Psoas muscle (tissue), 8 donors: ENCODE measurements at places on chromosomes 5 and 9. TPM values are rescaled to one million over a fixed set of nuclear protein-coding genes. Genes with fewer than 3 reads are reported as not detected.
A peak's percentile ranks its signal among the peaks of the same experiment; 100 is the strongest.

DNA sequence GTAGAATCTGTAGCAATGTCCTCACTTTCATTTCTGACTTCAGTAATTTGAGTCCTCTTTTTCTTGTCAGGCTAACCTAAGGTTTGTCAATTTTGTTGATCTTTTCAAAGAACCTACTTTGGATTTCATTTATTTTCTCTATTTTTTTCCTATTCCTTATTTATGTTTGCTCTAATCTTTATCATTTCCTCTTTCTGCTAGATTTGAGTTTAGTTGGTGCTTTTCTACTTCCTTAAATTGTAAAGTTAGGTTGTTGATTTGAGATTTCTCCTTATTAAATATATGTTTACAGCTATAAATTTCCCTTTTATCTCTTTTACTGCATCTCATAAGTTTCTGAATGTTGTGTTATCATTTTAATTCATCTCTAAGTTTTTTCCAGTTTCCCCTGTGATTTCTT is 75.1 kb upstream of the FAM120A start:
- no peak for DNase-seq

The PLEKHG4B gene
- not detected for polyA plus RNA-seq

GRCh38 chr5:92912283-92912682 is 668.7 kb downstream of the NR2F1-AS1 start:
- no peak for DNase-seq

The HTR1A gene
- polyA plus RNA-seq: not detected

DNA sequence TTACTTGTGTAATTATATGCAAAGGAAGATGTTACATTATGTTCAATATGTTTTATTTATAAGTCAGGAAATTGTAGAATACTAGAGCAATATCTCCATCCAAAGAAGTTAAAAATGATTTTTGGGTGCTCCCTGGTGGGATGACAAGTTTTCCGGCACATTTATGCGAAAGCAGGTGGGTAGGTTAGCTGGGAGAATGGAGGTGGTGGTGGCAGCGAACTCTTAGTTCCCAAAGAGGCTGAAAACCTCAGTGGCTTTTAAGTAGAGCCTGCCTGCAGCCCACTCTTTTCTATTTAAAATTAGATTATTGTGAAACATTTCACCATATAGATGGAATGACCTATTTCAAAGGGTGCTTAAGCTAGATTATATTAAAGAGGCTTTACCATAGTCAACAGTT is 51.8 kb downstream of the ANKRD33B start:
- no peak for DNase-seq

DNA sequence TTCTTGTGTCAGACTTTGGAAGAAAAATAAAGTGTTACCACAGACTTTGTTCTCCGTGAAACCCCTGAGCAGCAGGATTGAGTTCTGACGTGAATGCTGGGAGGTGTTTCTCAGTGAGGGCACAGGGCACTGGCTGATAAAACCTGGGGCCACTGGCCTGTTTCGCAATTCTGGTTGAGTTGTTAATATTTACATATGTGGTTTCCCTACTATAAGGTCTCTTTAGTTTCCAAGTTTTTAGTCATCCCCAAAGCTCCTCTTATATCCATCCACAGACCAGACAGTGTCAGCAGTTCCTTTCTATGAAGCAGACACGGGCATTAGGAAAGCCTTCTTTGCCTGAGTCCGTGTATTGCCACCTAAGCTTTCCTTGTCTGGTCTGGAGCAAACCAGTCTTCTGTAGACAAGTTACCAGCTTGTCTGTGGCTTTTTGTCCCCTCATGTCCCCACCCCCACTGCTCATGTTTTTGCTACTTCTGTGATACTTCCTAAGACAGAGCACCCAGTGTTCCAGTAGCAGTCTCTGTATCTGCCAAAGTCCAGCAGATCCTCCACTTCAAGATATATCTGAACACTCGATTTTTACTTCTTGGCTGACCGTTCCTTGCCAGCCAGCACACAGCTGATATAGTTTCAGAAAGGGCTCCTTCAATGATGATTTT is 42.0 kb downstream of the ACO1 start:
- no peak for DNase-seq

DNA sequence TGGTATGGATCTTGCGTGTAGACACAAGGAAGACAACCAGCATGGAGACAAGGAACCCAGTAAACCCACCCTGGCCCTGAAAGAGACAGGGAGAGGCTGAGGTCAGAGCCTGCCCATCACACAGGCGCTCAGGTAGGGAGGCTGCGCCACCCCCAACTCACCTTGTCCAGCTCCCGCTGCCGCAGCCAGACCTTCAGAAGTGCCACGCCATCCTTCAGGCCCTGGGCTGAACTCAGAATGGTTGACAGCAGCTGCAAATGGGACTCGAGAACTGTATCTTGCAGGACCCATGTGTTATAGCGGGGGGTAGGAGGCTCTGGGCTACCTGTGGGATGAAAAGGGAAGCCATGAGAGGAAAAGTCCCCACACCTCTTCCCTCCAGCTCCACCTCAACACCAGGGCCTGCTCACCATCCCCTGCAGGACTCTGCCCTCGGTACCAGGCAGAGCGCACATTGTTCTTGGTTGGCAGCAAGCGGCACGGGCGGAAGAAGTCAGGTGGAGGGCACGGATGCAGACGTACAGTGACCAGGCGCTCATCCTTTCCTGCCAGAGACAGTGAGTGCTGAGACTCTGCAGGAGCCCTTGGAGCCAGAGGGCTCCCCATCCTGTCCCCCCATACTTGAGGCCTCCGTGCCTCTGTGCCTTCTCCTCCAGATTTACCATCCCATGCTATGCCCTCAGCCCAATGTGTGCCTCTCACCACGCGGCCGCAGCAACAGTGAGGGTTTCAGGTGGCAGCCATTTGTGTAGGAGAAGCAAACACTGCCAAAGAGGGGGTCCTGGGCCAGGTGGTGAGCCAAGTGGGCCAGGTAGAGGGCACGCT is 4.7 kb downstream of the NOL6 start:
- peak; percentile 10 for DNase-seq

DNA sequence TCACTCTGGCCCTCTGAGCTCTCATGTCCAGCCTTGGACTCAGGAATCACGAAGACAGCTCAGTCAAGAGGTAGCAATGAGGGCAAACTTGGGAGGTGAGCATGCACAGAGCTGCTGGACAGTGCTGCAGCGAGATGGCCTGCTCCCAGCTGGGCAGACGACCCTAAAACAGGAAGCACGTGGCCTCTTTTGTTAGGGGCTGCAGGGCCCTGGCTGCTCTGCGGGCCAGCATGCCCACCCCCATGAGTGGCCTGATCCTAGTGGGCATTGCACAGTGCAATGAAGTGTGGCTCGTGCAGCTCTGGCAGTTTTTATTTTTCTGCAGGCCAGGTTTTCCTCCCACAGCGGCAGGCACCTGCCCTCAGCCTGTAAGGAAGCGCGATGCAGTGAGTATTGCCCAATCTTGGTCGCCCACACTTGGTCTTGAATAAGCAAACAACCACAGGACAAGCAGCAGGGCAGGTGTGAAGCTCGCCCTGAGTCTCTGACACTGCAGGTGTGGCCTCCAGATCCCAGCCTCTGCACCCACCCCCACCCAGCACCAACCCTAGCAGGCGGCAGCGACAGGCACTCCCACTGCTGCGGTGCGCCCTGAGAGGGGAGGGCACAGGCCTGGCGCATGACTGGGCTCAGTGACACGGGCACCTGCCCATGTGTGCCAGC is 60.8 kb downstream of the SEMA4D start:
- no peak for DNase-seq

The ESM1 gene
- polyA plus RNA-seq: 0.01 TPM

- no peak for DNase-seq
Measured at GRCh38 chr9:133627341-133627740, 8.8 kb upstream of the DBH start.

DNA sequence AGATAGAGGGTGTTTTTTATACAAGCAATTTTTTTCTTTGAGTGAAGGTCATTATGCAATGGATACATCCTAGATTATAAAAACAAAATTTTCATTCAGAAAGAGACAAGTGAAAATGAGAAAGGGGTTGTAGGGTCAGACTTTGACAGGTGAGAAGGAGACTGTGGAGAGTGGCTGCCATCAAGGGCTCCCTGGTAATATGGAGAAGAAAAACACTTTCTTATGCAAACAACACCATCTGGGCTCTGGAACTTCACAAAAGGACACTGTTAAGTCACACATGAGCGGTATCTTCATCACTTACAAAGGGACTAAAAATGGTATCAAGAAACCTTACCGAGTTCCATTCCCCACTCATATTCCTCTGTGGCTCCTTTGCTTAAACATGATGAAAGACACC is 23.5 kb downstream of the C7 start:
- DNase-seq: no peak

DNA sequence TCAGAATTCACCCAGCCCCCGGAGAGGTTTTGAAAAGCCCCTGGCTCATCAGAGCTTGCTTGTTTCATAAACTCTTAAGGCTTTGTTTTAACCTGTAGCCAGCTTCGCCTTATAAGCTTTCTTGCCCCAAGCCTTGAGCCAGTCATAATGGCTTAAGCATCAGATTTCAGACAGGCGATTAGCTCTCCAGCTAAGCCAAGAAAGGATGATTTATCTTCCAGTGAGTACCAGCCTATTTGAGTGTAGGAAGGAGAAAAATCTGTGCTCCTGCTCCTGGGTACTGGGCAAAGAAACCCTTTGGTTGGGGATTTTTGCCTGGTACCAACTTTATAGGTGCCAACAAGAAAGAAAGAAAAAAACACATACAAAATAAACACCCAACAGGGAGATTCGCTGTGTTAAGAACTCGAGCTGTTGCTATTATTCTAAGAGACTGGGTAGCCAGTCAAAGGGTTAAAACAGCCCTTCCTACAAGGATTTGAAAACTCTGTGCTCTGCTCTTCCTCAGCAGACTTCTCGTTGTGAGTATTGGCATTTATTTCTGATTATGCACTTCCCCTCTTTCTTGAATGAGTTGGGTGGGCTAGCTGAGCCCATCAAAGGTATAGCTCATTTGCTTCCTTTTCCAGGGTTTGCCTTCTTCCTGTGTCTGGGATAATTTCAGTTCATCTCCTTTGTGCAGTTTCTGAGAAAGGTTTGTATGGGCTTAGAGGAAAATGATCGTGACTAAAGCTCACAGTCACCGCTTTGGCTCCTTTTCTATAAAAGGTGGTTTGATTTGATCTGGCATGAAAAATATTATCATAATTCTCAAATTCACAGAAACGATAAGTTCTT is 157.2 kb upstream of the DMRT1 start:
- DNase-seq: no peak

The ZBTB26 gene
- 3.9 TPM for polyA plus RNA-seq

GRCh38 chr9:76700916-76701315 is 63.3 kb upstream of the PCA3 start:
- DNase-seq: no peak

DNA sequence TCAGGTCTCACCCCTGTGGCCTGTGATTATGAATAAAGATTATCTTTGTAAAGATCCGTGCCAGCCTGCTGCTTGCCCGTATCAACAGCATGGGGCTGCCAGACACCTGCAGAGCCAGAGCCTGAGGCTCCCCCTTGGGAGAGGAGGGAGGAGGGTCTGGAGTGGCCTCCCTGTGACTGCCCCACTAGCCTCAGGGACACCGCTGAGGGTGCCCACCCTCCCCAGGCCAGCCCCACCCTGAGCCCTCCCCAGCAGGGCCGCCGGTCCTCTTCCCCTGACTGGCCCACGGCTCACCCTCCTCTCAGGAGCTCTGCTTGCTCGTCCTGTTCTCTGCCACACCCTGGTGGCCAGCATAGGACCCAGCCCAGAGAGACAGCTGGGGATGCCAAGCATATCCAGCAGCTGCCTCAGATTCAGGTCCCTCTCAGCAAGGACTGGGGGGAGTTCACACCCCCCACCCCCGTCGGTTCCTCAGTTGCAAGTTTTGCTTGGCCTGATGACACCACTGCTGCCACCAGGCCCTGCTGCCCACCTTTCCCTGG is 1.9 kb downstream of the SSNA1 start:
- DNase-seq: no peak

The ALDH1A1 gene
- 15.0 TPM for polyA plus RNA-seq

The CBY3 gene
- polyA plus RNA-seq: not detected

The PCDHGA7 gene
- polyA plus RNA-seq: 0.35 TPM

DNA sequence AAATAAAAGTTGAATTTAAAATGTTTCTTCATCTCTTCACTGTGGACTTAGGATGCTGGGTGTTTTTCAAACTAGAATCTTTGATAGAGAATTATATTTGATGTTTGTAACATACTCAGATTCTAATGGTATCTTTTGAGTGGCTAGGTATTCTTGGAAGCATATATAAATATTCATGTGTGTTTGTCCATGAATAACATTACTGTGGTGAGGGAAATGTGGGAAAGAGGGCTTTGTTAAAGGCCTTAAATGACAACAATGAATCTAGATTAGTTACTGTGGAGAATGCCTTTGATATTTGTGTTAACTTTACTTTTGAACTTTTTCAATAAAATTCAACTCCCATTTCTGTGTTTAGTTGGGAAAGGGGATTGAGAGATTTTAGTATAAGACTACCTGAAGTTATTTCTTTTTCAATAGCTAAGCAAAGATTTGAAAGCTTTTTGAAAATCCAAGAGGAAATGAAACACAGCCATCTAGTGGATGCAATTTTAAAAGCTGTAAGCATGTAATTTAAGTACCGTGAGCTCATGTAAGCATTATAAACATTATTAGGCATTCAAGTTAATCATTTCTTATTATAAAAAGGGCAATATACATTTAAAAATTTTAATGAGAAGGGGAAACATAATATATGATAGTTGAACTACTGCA is 69.6 kb downstream of the CCDC171 start:
- no peak for DNase-seq
